ENCODE measurements at places on chromosomes 4 and X. TPM values are rescaled to one million over a fixed set of nuclear protein-coding genes. Genes with fewer than 3 reads are reported as not detected.

DNA sequence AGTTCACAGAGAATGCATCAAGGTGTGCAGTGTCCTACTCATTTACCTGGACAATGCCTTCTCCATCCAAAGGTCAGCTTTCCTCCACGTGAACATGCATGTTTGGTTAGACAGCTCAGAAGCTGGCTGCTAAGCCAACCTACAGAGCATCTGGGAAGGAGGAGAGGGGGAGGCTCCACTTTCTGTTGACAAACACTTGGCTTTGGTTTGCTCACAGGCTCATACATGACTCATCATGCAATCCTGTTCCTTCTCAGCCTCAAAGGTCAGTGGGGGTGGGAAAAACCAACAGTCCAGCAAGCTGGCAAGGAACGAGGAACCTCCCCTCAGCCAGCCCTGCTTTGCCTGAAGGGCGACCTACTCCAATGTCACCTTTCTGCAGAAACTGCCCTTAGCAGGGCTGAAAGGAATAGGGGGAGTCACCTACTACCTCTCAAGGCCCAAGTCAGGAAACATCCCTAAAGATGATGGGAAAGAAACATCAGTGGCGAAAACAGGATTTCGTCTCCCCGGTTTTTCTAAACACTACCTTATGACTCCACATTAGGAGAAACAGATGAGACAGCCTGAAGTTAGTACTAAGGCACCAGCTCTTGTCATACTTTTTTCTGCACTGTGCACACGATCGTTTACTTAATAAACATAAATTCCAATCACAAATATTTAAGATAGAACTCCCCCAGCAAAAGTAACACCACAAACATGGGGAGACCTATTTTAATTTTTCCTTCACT, 37.9 kb downstream of the RELL1 start:
- no peak for DNase-seq

DNA sequence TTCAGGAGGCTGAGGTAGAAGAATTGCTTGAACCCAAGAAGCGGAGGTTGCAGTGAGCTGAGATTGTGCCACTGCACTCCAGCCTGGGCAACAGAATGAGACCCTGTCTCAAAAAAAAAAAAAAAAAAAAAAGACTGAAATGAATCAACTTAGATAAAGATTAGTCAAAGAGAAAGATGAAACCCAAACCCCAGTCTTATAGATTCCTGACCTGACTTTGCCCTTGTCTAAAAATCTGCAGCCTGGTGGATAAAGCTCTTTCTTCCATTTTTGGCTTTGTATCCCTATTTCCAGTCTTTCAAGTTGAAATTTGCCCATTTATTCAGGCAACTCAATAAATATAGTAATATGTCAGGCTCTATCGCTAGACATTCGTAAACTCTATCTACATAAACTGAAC, 39.3 kb upstream of the SPINK2 start:
- no peak for DNase-seq

GRCh38 chr4:42855779-42856178, 36.7 kb upstream of the GRXCR1 start:
- DNase-seq: no peak

DNA sequence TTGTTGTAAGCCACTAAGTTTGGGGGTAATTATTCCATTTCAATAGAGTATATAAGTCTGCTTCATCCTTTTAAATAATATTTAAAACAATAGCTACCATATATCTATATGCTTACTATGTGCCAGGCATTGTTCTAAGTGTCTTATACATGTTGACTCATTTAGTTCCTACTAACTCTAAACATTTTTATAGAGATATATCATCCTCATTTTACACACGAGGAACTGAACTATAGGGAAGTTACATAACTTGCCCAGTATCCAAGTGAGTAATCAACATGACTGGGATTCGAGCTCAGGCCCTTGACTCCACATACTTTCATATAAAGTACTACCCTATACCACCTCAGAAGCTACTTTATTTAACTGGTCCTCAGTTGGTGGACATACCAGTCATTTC, 175.3 kb upstream of the RAI2 start:
- DNase-seq: no peak

- no peak for DNase-seq
These were observed 239.0 kb upstream of the MAB21L2 start for GRCh38 chr4:150342945-150343344.

DNA sequence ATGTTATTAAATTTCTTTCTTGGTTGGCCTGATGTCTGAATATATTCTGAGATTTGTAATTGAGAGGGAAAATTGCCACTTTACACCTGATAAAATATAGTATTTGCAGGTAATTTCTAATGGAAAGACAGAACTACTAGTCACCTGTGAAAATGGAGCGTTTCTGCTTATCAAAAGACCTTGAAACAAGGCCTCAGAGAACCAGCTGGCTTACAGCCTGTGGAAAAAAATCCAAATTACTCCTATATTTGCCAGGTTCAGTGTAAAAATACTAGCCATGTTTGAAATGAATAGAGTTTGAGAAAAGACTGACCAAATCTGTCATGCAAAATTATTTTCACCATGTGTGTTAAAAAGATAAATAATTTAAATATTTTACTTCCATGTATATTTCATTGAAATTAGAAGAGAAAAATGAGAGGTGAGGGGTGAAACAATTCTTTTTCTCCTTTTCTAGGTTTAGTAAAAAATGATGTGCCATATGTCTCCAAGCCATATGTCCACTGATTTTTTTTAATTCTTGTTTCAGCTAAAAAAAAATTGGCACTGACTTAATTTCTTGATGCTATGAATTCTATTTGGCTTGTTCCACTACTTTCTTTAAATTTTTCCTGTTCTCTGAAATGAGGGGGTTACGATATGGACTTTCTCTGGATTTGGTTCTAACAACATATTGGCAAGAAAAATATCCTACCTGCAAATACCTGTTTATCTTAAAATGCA, 464.9 kb downstream of the GRXCR1 start:
- DNase-seq: no peak

GRCh38 chr4:67581208-67581857, 22.8 kb downstream of the STAP1 start:
- DNase-seq: no peak

GRCh38 chrX:23052324-23052723, 52.6 kb downstream of the DDX53 start:
- DNase-seq: no peak

- no peak for DNase-seq
These were observed 71.7 kb downstream of the DDX60L start for GRCh38 chr4:168408620-168409019.

DNA sequence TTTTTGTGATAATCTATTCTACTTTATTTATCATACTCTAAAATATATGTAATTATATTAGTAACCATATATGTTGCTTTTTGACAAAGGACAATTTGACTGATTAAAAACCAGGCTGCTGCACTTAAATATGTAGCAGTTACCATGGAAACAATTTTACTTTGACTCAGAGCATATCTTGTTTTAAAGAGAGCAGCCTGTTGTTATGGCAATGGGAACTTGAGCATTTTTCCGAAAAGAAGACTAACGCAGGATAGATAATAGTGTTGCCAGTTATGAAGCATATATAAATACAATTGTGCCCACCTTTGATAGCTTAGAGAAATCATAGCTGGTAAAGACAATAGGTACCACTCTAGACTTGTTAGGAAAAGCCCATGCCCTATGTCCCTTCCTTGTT, 283.0 kb downstream of the GASK1B start:
- DNase-seq: no peak

DNA sequence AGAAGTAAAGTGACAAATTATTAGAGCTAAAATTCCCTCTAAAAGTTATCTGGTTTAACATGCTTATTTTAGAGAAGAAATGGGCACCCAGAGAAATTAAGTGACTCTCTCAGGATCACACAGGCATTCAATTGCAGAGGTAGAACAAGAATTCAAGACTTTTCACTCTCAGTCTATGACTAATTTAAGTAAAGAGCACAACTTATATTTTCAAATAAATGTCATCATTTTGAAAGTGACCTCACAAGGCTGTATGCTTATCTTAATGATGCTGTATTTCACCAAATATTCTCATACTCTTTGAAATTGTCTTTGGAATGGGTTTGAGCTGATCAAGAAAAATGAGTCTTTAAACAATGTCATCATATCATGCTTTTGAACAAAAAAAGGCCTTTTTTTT, 15.3 kb downstream of the GPR174 start:
- DNase-seq: no peak

GRCh38 chrX:48558271-48558670, 16.0 kb upstream of the RBM3 start:
- no peak for DNase-seq

- DNase-seq: no peak
These were observed 84.4 kb downstream of the LRP2BP start for GRCh38 chr4:185311113-185311888.

- DNase-seq: no peak
These were observed 30.4 kb downstream of the SMAD1 start for GRCh38 chr4:145511913-145512522.

DNA sequence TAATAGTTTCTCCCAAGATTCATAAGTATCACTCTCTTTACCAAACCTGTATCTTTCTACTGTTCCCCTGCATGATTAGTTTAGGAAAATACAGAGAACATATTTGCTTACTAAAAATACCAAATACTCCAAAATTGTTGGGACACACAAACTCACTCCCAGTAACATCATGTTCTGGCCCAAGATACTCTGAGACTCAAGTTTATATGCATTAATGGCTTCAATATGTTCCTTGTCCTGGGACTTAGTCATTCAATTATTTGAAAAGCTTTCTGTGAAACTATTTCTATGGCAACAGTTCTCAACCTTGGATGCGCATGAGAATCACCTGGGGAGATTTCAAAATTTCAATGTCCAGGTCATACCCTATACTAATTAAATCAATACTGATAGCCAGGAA, 138.9 kb upstream of the PTCHD1 start:
- no peak for DNase-seq

DNA sequence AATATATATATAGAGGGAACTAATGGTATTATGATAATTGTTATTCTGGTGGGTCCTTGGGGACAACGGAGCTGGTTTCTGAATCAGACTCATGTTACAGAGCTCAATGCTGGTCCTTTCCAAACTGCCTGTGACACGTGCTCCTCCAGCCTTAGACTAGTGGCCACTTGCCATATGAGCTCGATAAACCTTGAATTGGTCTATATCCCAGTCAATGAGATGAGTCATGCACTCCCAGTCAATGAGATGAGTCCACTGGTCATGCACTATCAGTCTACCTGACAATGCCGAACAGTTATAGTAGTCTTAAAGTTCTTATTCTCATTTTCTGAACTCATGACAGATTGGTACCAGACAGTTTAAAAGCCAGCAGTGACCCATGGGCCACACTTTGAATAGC, 325.2 kb downstream of the LDB2 start:
- no peak for DNase-seq

GRCh38 chr4:142467088-142467487, 379.0 kb downstream of the INPP4B start:
- DNase-seq: no peak

DNA sequence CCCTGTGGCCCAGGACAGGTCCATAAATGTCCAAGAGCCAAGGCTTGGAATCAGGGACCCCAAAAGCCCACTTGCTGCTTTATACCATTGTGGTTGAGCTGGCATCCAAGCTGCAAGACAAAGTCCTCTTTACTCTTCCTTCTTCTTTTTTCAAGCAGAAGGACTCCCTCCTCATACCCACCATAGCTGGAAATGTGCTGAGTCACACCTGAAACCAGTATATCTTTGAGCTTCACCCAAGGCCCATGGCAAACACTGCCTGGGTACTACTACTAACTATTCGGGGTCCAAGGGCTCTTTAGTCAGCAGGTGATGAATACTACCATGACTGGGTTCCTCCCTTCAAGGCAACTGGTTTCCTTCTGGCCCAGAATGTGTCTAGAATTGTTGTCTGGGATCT, 37.3 kb upstream of the NMU start:
- DNase-seq: no peak

DNA sequence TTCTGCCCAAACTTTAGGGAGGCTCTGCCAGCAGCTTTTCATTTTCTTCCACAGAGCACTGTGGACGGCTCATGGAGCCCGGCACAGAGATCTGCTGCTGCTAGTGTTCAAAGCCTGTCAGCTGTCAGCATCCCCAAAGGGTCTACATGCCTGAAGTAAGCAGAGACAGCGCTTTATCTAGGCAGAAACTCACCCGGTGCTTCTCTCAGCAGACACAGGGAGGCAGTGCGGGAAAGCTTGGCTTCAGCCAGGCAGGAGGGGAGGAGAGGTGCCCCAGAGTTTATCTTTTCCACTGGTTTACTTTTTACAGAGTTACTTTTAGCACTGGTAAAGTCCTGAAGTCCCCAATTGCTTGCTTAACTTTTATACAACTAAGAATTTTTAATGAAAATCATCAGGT, 339.3 kb downstream of the NKX6-1 start:
- DNase-seq: peak; percentile 44

- DNase-seq: no peak
These were observed 114.0 kb upstream of the INPP4B start for GRCh38 chr4:142960126-142960525.

DNA sequence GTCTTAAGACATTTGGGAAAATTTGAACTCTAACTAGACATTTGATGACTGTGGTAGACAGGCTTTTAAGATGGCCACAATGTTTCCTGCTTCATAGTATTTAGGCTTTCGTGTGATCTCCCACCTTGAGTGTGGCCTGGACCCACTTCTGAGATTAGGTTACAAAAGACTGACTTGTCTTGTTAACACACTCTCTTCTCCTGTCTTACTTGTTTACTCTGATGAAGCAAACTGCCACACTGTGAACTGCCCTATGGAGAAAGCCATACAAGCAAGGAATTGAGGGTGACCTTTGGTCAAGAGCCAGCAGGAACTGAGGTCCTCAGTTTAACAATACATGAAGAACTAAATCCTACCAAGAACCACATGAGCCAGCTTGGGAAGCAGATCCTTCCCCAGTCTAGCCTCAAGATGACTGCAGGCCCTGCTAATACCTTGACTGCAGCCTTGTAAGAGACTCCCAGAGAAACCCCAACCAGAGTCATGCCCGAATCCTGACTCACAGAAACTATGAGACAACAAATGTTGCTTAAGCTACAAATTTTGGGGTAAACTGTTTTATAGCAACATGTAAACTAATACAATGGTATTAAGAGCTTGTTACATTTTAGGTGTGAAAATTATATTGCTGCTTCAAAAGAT, 20.3 kb downstream of the UBA6 start:
- DNase-seq: no peak

- no peak for DNase-seq
These were observed 206.6 kb upstream of the ITM2A start for GRCh38 chrX:79573760-79574159.

- peak; percentile 39 for DNase-seq
These were observed 67.6 kb upstream of the SLC7A3 start for GRCh38 chrX:70998411-70999027.

The ITIH6 gene
- total RNA-seq: not detected

The QDPR gene
- 25.2 TPM for total RNA-seq

The PCGF3 gene
- 93.4 TPM for total RNA-seq

The HAND2 gene
- total RNA-seq: 34.3 TPM

The PABPC1L2A gene
- total RNA-seq: not detected

The PRR32 gene
- total RNA-seq: not detected

The FAM236A gene
- total RNA-seq: not detected

The FAM133A gene
- 0.57 TPM for total RNA-seq

The STATH gene
- not detected for total RNA-seq

The STAP1 gene
- total RNA-seq: not detected

The GUCY1B1 gene
- 18.6 TPM for total RNA-seq

The ZBED1 gene
- total RNA-seq: 42.5 TPM

The OPN1LW gene
- total RNA-seq: not detected

The GUCY1A1 gene
- 52.2 TPM for total RNA-seq

The PABPC5 gene
- total RNA-seq: 7.4 TPM

The OTUD6A gene
- total RNA-seq: not detected

The QRFPR gene
- total RNA-seq: not detected
